ENCODE measurements at places on chromosomes 5 and 9.

GRCh38 chr5:128378196-128378595, 159.8 kb downstream of the FBN2 start:
- peak; percentile 65 for DNase-seq

DNA sequence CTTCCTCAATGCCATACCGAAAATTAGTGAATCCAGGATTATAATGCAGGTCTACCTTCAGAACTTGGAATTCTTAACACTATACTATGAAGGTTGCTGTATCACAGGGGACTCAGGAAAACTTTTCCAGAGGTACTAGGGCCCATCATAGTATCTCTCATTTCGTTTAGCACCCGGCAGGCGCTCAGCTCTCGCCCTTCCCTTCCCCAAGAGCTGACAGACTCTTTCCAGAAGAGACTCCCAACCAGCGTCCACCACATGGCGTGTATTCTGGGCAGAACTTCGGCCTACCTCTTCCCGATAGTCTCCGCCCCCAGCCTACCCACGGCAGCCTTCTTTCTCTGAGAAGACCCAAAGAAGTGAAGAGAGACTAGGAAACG, 271 bp downstream of the NOL8 start:
- DNase-seq: peak; percentile 6

DNA sequence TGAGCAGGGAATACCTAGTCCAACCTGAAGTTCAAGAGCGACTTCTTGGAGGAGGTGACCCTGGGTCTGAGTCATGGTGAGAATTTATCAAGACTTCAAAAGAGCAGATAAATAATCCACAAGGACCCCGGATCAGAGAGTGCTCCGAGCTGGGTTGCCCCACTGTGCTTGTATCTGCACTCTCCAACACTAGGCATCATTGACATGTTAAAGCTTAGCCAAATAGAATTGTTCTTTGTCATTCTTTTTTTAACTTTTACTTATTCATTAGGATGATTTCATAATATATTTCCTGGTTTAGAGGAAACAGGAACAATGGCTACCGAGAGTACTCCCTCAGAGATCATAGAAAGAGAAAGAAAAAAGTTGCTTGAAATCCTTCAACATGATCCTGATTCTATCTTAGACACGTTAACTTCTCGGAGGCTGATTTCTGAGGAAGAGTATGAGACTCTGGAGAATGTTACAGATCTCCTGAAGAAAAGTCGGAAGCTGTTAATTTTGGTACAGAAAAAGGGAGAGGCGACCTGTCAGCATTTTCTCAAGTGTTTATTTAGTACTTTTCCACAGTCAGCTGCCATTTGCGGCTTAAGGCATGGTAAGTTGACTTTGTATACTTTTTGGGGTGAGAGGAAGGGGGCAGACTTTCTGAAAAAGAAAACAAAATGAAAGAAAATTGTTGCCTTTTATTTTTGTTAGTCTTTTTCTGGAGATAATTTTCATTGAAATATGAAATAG, at the start of gene CARD6:
Gene CARD6 (plus strand): TSS at position 300 of the 738 bp plus-strand sequence. CDS start 16 bp downstream, at position 316.
- peak; percentile 77 for DNase-seq

GRCh38 chr9:13860946-13861640, 452.8 kb downstream of the NFIB start:
- DNase-seq: no peak

GRCh38 chr9:1505489-1505888, 455.3 kb downstream of the DMRT2 start:
- no peak for DNase-seq

DNA sequence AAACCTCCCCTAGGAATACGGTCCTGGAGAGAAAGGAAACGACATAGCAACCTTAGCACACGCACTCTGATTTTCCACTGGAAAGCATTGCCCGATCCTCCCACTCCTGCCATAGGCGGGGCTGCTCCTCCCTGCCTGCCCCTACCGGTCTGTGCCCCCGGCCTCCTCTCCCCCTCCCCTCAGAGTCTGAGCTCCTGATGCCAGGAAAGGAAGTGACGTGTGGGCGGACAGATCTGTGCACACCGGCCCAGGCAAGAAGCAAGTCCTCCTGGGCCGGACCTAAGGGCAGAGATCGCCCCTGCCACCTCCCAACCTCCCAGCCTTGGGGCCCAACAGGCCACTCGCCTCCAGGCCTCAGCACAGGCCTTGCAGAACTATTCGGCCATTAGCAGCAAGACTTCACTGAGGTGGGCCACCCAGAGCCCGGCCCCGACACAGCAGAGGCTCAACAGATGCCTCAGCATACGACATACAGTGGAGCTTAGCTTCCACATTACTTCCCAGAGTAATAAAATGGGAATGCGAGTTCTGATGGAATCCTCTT, 7.2 kb downstream of the NINJ1 start:
- peak; percentile 50 for DNase-seq

GRCh38 chr5:93915142-93915553, 173.7 kb upstream of the POU5F2 start:
- DNase-seq: peak; percentile 55

GRCh38 chr5:94811331-94811730, 192.9 kb downstream of the SLF1 start:
- no peak for DNase-seq

GRCh38 chr9:105243015-105243686, 1.3 kb upstream of the SLC44A1 start:
- no peak for DNase-seq

DNA sequence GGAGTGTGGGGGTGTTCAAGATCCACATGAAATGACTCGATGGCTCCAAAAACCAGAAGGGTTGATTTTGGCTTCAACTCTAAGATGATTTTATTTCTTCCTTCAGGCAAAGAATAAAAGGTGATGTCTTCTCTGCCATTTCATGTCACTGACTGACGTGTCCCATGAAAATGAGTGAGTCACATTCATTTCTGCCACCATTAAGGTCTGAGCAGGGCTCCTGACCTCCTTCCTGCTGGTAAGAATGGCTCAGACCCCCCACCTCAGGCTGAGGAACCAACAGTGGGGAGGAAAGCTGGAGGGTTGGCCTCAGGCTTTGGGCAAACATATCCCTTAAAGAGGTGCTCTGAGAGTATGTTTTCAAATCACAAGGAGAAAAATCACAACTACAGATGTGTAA, 53.9 kb upstream of the ZNF354A start:
- no peak for DNase-seq

GRCh38 chr5:79535477-79536192, 21.7 kb upstream of the HOMER1 start:
- DNase-seq: no peak

GRCh38 chr5:38131686-38132085, 126.7 kb upstream of the EGFLAM start:
- no peak for DNase-seq

- DNase-seq: no peak
These were observed 45.1 kb downstream of the PRRT1B start for GRCh38 chr9:131590449-131590848.

DNA sequence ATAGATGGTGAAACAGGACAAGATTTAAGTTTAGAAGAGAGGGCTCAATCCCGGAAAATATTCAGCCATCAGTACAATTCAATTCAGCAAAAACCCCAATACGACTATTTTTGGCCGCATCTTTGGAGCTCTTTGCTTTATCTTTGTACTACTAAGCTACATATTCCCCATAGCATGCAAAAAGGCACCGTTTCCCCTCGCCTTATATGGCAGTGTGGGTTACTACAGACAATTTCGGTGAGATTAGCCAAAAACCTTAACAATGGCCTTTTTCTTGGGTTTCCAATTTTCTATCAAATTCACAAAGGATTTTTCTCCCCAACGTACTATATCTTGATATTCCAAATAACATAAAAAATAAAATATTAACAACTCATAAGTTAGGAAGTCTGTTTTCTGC, 382.6 kb downstream of the BNC2 start:
- no peak for DNase-seq

GRCh38 chr9:83130541-83130940, 67.6 kb upstream of the RASEF start:
- peak; percentile 96 for DNase-seq

- DNase-seq: no peak
These were observed 161.1 kb downstream of the TARS1 start for GRCh38 chr5:33601881-33602280.

DNA sequence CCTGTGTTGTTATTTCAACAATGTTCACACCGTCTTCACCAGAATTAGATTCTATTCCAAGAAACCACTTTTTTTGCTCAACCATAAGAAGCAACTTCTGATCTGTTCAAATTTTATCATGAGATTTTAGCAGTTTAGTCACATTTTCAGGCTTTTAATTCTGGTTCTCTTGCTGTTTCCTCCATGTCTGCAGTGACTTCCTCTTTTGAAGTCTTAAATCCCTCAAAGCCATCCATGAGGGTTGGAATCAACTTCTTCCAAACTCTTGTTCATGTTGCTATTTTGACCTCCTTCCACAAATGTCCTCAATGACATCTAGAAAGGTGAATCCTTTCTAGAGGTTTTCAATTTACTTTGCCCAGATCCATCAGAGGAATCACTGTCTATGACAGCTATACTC, 25.7 kb upstream of the ENTREP1 start:
- no peak for DNase-seq

- DNase-seq: no peak
These were observed 480.7 kb downstream of the CSNK1G3 start for GRCh38 chr5:123992641-123993040.

GRCh38 chr9:112384690-112385089, 4.8 kb downstream of the HSDL2 start:
- DNase-seq: no peak

- peak; percentile 86 for DNase-seq
These were observed 17.1 kb downstream of the SCAI start for GRCh38 chr9:125126019-125126746.

GRCh38 chr9:84101964-84102632, 121.5 kb downstream of the RMI1 start:
- no peak for DNase-seq

- peak; percentile 38 for DNase-seq
These were observed 136.9 kb downstream of the SIL1 start for GRCh38 chr5:139061274-139061673.

DNA sequence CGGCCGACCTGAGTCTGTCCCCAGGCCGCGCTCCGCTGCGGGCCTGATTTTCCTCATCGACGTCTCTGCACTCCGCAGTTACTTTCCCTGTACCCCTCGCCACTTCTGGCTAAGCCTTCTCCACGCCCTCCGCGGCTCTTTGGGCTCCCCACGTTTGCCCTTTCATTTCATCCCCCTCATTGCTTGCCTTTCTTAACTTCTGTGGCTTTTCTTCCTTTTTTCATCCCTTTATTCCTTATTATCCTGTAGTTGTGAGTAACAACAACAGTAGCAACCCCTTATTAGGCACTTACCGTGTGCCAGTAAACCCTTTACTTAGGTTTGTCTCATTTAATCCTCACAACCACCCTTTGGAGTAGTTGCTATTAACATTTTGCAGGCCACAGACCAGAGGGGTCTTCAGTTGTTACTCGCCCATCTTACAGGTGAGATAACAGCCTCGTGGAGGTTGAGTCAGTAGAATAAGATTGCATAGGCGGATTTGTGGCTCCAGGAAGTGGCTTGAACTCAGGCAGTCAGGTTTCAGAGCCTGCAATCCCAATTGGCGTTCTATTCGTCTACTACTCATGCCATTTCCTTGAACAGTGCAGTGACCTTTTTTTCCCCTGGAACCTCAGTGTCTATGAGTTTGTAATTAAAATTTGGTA, 724 bp downstream of the TCERG1 start:
- peak; percentile 77 for DNase-seq

- DNase-seq: peak; percentile 31
These were observed 2.8 kb upstream of the PFN3 start for GRCh38 chr5:177403102-177403791.

GRCh38 chr9:83800236-83801033, 17.1 kb downstream of the GKAP1 start:
- no peak for DNase-seq

GRCh38 chr5:58582019-58582802, 664 bp upstream of the RAB3C start:
- no peak for DNase-seq

DNA sequence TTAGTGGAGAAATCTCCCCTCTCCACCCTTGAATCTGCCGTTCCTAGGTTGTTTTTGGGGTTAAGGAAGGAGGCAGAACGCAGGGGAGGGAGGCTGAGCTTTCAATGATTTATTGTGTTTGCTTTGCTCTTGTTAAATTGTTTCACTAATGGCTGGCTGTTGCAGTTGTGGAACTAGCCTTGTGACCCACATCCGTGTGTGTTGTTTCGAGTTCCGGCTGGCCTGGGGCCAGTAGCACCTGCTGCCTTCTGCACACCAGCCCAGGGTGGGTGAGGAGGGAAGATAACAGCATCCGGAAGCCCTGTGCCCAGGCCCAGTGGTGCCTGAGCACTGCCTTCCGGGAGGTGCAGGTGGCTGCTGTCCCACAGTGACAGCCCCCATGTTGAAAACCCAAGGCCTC, 3.6 kb downstream of the ERGIC1 start:
- DNase-seq: no peak

GRCh38 chr9:2289263-2289662, 274.1 kb downstream of the SMARCA2 start:
- no peak for DNase-seq

DNA sequence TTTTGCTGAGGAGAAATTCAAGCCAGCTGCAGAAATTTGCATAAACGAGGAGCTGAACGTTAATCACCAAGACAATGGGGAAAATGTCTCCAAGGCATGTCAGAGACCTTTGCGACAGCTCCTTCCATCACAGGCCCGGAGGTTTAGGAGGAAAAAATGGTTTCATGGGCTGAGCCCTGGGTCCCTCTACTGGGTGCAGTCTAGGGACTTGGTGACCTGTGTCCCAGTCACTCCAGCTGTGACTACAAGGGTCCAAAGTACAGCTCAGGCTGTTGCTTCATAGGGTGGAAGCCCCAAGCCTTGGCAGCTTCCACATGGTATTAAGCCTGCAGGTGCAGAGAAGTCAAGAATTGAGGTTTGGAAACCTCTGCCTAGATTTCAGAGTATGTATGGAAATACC, 207.5 kb downstream of the DENND1A start:
- DNase-seq: no peak

- no peak for DNase-seq
These were observed 73.2 kb downstream of the SNCAIP start for GRCh38 chr5:122385286-122385685.

- DNase-seq: no peak
These were observed 554.8 kb upstream of the SGCD start for GRCh38 chr5:155772009-155772662.

DNA sequence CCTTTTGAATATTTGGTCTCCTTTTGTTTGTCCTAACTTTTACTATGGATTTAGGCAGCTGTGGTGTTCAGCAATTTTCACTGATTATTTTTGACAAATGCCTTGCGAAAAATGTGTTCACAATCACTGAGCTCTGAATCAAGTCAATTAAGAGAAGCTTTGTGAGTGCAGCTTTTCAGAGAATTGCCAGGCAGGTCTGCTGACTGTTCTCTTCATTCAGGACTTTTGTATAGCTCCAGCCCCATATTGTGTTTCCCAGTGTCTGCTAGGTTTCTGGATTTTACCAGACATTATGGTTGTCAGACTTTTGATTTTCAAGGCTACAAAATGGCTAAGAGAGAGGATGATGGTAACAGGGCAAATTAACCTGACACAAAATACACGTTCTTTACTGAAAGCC, 1055.9 kb downstream of the CDH18 start:
- DNase-seq: no peak

Measured in bronchial epithelial cell (primary cell).